NCI-H510A treated with DMSO at 0.1 percent for 48 hours (cell line): ENCODE measurements at places on chromosomes 4 and X.

DNA sequence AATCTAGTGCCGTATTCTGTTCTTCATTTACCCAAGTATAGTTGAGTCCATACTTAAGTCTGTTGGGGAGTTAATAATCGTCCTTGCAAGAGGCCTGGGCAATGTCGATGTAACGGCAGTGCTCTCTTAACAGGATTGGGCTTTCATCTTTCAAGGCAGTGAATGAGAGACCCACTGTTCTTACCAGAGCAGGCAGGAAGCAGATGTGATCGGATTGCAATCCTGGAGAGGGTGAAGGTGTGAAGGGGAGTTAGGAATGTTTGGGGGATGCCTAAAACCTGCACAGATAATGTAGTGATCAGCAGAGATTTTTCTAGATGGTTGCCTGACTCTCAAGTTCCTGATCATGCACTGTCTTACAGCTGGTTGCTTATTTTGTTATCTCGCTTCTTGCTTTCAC is 308.4 kb downstream of the AFF2 start:
- no peak for DNase-seq

- no peak for DNase-seq
Measured at GRCh38 chr4:128722911-128723310, 86.6 kb upstream of the JADE1 start.

- DNase-seq, result no peak
Measured at GRCh38 chr4:108772402-108772801, 9.5 kb upstream of the ETNPPL start.

DNA sequence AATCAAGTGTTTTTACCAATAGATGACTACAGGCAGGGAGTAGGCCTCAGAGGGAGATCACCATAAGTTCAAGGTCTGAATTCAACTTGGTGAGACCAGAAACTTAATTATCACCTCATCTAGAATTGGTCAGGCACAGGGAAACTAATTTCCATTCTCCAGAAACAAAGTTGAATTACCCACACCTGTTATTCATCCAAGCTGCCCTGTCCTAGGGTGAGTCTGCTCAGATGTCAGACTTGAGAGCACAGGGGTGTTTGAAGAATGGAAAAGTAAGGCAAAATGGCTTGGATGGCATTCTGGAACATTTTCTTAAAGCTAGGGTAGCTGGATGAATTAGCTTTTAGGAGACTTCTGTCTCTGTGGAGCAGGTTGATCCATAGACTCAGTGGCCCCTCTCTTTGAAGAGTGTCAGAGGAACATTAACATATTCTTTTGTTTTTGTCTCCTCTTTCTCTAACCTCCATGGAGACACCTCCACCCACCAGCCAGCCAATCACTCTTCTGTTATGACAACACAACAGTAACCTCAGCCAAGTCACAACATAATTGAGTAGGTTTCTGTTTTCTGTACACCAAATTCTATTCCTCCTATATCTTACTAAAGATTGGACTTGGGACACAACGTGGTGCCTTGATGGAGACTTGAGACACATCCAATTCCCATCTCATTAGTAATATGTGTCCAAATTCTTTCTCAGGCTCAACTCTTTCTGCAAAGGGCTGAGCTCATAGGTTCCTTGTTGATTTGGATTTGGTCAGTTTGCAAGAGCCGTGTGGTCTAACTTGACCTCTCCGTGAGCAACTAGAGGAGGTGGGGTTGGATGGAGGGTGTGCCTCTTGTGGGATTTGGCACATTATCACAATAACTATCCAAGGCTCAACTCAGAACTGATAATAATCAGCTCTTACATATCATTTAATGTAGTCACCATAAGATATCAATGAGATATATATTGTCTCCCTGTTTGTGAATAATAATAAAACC is 45.1 kb downstream of the VSIG4 start:
- no peak for DNase-seq

- DNase-seq, result peak; percentile 16
Measured at GRCh38 chr4:2817701-2818350, 24.9 kb downstream of the SH3BP2 start.

GRCh38 chr4:168071304-168071703 is 21.0 kb upstream of the ANXA10 start:
- DNase-seq, result no peak

DNA sequence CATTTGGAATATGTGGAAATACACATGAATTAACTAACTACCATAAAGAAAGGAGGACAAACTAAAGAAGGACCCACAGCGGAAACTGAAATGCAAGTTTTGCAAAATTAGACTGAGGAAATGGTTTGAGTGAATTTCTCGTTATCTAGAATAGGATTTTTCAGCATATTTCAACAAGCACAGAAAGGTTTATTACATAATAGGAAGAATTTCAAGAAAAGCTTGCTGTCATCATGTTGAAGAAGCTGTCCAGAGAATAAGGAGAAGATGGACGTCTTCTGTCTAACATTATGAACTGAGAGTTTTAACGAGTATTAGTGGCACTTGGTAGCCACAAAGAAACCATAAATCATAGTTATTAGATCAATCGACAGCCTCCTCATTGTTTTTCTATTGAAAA is 45.0 kb downstream of the TEC start:
- DNase-seq, result no peak

DNA sequence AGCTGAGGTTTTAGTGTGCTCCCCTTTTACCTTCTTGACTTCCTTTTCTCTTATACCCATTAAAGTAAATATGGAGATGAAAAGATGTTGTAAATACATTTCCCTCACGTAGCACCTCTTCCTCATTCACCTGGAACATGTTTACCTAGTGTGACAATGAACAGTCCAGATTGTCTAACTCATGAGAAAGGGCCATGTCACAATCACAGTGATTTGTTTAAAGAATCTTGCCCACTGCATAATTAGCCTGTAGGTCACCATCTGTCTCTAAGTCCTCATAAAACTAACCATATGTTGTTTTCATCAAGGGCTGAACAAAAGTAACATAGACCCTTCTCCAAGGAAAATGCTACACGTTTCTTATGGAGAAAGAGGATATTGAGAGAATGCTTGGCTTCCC is 85.7 kb downstream of the TSPAN5 start:
- DNase-seq, result no peak
